ENCODE measurements at places on chromosomes 2 and 18.

DNA sequence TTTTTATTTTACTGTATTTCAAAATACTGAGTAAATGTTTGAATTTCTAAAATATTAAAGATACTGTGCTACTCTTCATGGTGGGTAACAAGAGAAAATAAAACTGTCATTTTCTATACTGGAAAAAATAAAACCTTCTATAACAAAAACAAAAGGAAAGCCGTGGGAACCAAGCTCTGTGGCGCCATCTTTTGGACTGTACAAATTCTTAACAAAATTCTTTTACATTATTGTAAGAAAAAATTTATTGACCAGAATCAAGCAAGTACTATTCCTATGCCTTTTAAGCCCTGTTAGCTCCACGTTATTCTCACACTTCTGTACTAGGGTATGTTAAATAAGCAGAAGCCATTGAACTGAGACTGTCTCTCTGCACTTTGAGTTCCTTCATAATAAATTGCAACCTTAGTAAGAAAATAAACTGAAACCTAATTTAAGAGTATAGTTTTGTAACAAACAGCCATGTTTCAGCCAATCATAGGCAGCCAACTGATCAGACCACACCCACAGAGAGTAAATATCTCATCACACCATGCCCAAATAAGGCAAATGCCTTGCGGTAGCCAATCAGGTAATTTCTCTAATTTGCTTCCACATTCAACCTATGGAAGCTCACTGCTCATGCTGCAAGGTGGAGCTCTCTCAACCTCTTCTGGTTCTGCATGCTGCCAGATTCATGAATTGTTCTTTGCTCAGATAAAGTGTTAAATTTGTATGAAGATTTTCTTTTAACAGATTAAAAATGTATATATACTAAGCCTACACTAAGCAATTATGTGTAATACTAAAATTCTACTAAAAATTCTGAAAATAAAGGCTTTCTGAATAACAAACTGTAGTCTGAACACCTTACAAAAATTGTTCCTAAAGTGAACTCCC is 42.2 kb downstream of the HIBCH start:
- DNase-seq: peak; percentile 10

DNA sequence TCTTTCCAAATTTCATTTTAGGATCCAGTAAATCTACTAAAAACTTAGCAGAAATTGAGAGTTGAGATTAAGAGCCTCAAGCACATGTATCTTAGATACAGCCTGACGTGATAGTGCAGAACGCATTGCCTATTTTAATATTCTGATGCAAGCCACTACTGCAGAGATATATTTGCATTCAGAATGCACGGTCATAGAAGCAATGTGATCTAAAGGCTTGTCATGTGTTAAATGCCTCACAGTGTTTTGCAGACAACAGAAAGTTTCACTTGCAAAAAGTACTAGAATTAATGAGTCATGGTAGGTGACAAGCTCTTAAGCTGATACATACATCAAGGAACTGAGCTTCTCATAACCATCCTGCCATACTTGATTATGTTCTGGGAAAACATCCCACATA is 886.7 kb upstream of the CHAC2 start:
- no peak for DNase-seq

GRCh38 chr2:42932271-42933151 is 140.1 kb upstream of the HAAO start:
- DNase-seq: no peak

DNA sequence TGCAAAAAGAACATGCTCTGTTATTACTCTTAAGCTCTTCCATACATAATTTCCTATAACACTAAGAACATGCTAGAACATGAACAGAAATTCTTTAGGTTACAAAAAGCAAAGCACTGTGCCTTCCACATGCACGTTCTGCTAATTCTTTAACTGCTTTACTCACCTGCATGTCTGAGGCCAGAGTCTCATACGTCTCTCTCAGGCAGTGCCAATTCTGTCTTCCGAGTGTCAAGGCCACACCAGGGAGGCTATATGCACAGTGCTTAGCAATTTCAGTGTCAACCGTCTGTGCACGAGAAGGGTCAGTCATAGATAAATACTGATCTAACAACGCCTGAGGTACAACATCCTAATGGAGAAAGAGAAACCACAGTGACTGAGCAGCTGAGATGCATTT is 55.1 kb downstream of the PPP4R1 start:
- no peak for DNase-seq

- DNase-seq: no peak
Measured at GRCh38 chr2:158529379-158530259, 72.9 kb downstream of the PKP4 start.

DNA sequence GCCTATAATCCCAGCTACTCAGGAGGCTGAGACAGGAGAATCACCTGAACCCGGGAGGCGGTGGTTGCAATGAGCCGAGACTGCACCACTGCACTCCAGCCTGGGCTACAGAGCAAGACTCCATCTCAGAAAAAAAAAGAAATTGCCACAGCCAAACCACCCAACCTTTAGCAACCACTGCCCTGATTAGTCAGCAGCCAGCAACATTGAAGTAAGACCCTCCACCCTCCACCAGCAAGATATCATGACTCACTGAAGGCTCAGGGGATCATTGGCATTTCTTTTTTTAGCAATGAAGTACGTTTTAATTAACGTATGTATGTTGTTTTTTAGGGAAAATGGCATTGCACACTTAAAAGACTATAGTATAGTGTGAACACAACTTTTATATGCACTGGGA is 349.1 kb upstream of the ACVR2A start:
- DNase-seq: no peak

DNA sequence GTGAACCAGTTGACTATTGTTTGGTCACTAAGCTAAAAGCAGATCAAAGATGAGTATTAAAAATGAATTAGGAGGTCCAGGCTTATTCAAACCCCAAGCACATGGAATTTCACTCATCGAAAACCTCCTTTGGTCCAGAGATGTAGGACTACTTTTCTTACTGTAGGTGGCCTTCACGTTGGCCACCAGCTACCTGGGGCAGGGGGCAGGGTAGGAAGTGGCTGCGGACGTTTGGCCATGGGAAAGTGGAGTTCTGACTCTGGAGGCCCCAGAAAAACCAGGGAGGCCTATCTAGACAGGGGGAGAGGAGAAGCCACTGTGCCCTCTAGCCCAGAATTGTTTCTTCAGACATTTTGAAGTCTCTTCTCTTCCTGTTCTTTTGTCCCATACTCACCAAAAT is 31.8 kb upstream of the CABLES1 start:
- DNase-seq: no peak

DNA sequence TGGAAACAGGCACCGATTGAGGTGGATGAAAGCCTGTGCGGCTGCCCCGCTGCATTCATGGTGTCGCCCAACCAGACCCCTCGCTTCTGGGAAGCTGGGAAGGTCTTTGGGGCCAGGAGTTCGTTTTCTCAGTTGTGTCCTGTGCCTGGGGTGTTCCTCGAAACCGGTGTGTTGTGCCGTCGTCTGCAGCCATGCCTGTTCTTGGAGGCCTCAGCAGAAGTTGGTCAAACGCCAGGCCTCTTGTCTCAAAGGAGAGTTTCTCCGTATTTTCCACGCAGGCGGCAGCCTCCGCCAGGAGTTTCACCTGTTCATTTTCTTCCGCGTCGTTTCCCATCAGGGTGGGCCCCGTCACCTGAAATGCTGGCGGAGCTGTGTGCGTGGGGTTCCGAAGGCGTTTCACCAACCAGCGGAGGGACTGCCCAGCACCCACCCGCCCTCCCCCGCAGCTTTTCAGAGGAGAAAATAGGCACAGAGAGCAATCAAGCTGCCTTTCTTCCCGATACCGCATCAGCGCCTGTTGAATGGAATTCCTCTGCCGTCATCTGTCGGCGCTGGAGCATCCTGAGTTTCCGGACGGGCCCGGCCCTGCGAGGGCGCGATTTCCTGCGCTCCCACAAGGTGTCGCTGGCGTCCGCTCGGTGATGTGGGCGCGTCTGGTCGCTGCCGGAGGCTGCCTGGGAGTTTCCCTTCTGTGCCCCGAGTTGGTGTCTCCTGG is 17.0 kb upstream of the NFATC1 start:
- DNase-seq: peak; percentile 49

GRCh38 chr18:68445668-68446426 is 269.1 kb downstream of the TMX3 start:
- no peak for DNase-seq

GRCh38 chr18:9831036-9831722 is 54.6 kb upstream of the TXNDC2 start:
- no peak for DNase-seq

DNA sequence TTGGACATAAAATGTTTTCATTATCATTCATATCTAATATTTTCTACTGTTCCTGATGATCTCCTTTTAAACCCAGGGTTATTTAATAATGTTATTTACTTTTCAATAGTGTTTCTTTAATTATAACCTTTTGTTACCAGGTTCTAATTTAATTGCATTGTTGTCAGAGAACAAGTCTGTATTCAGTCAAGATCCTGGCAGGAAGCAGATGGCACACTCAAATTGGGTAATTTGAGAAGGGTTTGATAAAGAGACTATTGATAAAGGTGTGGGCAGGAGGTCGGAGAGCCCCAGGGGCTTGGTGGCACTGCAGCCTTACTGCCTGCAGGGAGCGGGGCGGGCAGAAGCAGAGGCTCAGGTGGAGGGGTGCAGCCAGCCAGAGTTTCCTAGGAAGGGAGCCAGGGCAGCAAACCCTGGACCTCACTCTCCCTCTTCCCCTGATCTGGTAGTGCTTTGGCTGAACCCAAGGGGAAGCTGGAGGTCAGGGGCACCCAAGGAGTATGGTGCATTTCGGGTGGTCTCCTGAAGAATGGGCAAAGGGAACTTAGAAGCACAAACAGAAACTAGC is 2.3 kb upstream of the KIF1A start:
- DNase-seq: no peak

DNA sequence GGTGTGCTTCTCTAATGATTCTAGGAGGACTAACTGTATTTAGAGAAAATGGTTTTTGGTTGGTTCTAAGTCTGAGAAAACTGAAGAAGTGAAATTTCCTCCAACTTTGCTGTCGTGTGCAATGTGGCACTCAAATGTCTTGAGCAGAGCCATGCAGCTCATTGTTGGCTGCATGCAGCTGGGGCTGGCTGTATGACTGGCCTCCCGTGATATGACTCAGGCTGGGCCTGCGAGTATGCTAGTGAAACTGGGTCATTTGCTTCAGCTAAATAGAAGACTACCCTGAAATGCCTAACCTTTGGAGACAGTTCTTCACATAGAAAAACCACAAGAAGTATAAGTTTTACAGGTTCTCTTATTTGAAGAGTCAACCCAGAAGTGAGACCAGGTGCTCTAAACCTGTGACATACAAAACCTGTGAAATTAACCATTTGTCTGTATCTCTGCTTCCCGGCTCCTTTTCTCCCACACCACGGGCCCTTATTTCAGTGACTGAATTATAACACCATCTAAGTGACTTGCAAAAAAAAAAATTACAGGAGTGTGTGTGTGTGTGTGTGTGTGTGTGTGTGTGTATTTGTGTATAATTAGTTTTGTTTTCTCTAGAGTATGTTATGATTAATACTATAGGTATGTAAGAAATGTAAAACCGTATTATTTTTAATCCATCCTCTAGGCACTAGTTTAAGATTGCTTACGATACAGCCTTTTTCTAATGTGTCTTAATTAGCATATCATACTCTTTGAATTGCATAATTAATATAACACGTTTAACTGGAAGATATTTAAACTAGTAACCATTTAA is 15.9 kb downstream of the POLI start:
- DNase-seq: no peak

DNA sequence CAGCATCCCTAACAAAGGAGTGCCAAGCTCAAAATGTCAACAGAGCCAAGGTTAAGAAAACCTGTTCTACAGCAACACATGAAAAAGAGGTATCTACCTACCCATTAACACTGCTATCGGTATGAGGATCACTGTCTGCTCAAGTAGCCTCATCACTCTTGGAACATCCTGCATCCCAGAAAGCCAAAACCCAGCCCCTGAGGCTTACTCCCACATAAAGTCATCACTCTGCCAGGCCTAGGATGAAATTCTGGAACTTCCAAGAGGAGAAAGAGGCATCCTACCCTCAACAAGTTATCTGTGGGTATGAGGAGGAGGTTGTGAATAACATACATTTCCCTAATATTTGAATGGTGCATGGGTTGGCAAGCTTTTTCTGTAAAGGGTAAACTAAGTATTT is 25.5 kb downstream of the CDH2 start:
- DNase-seq: no peak

DNA sequence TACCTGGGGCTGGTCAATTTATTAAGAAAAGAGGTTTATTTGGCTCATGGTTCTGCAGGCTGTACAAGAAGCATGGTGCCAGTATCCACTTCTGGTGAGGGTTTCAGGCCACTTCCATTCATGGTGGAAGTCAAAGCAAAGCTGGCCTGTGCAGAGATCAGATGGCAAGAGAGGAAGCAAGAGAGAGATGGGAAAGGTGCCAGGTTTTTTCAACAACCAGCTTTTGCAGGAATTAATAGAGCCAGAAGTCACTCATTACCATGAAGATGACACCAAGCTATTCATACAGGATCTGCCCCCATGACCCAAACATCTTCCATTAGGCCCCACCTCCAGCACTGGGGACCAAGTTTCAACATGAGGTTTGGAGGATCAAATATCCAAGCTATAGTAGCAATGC is 56.8 kb upstream of the ST3GAL5 start:
- DNase-seq: no peak

DNA sequence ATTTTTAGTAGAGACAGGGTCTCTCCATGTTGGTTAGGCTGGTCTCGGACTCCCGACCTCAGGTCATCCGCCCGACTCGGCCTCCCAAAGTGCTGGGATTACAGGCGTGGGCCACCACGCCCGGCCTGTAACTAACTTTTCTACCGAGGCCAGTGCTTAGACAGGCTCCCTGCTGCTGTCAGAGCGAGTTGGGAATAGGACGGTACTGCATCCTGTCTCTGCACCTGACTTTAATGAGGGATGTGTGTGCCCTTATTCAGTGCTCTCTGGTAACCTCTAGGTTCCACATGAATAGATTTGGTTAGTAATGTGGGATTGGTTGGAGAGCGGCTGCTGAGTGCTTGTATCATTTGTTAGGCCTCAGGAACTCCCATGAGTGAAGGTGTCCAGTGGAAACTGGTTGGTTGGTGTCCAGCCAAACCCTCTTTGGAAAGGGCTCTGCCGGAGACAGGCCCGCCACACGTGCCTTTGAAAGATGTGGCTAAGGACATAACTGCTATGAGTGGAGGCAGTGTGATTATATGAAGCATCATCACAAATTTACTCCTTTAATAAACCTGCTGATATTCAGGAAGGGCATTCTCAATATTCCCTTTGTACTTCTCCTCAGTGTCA is 36.6 kb downstream of the MYOM1 start:
- DNase-seq: no peak

- no peak for DNase-seq
Measured at GRCh38 chr2:140601801-140602200, 1529.0 kb downstream of the LRP1B start.

- DNase-seq: no peak
Measured at GRCh38 chr18:27377251-27377650, 192.1 kb upstream of the CHST9 start.

- DNase-seq: no peak
Measured at GRCh38 chr2:52117299-52117698, 1085.4 kb upstream of the NRXN1 start.

DNA sequence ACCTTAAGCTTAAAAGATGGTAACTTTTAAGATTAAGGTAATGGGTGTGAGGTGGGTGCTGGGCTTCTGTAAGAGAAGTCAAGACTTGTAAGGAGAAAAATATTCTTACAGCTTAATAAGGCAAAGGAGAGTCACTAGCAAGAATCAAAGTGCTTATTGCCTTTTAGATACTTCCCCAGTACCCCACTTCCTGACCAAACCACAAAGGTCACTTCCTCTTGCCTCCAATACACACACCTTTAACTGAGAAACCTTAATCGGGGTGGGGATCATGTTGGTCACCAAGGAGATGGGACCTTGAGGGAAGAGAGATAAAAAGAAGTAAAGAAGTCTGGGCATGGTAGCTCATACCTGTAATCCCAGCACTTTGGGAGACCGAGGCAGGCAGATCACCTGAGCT is 10.6 kb upstream of the ATG16L1 start:
- no peak for DNase-seq

Data from HTR-8/SVneo (cell line).